IPS-NIHi11 (cell line): ENCODE measurements at places on chromosomes 4 and X.

- peak; percentile 60 for DNase-seq
These were observed 50.8 kb downstream of the HTRA3 start for GRCh38 chr4:8320386-8320750.

DNA sequence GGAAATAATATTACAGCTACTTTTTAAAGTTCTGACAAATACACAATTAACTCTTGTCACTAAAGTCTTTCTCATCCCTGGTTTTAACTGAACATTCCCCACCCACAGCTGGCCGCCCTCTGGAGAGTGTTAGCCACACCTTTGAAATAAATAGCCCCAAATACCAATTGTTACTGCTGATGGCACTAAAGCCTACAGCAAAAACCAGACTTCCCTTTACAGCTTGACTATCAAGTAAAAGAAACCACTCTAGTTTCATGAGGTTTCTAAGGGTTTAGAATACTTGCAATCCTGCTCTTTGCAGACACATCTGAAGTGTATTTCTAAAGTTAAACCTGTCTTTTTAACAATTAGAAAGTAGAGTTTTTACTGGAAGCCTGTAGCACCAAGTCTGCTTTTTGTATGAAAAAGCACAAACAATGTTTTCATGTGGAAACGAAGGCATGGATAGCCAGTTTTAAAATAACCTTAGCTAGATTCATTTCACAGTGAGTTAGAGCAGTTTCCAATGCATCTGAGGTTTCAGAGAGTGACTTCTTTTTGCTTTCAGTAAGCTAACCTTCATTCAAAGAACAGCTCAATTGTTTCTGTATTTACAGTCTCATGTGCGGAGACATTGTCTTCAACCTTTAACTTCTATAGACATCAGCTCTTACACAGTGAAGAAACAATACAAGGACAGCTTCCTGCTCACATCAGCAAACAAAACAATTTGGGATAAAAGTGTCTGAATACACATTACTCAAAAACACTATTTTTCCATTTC lies 164.8 kb upstream of the VEGFC start:
- DNase-seq, result no peak

GRCh38 chrX:65331371-65331770 lies 203.2 kb downstream of the LAS1L start:
- DNase-seq, result no peak

GRCh38 chr4:23897564-23898109 lies 7.8 kb upstream of the PPARGC1A start:
- no peak for DNase-seq

DNA sequence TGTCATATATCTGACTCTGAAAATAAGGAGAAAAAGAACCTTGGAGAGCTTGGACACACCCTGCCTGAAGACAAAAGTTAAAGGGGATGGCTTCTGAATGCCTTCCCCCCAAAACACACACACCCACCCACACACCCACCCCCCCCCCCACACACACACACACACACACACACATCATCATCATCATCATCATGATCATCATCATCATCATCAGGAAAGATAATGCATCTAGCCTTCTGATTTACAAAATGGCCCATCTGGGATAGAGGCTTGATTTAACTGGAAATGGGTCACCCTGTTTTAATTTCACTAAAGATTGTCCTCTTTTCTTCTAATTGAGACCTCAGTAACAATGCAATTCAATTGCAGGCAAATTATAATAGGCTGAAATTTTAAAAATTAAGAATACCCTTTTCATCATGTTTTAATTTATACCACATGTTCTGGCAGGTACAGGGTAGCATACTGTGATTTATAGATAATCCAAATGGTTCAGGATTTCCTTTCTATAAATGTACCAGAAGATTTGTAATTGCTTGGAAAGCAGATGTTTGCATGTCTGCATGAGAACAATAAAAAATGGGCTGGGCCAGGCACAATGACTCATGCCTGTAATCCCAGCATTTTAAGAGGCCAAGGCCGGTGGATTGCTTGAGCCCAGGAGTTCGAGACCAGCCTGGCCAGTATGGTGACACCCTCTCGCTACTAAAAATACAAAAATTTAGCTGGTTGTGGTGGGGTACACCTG lies 56.5 kb downstream of the TRIM2 start:
- DNase-seq, result no peak

DNA sequence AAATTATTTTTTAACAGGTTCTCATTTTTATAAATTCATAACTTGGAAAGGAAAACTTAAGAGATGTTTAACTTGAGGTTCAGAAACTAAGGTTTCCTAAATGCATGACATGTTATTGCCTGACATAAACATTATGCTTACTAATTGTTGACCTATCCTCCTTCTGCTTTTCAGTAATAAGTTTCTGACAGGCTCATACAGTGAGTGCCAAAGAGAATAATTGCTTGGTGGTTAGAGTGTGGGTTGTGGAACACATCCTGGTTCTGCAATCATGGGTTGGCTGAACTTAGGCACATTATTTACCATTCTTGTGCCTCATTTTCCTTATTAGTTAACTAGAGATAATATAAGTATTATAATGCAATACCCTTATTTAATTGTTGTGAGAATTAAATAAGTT lies 56.5 kb downstream of the BMPR1B start:
- DNase-seq, result no peak

DNA sequence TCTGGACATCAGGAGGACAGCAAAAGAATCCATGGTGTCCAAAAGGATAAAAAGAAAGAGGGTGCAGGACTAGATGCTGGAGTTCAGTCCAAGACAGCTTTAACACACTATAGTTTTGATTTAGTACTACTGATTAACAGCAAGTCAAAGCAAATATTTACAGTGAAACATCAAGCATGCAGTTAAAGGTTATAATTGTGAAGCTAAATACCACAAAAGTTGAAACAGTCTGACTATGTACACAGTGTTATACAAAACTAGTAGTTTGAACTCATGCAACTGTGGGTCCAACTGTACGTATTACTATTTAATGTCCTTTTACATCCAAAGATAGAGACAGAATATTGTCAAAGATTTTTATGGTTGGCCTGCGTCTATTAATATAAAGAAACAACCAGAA lies 57.6 kb downstream of the CHIC2 start:
- DNase-seq, result no peak

- DNase-seq, result no peak
These were observed 1.0 kb downstream of the NDST3 start for GRCh38 chr4:118035309-118035708.

- peak; percentile 34 for DNase-seq
These were observed 58.6 kb upstream of the PAGE1 start for GRCh38 chrX:49754233-49754857.

DNA sequence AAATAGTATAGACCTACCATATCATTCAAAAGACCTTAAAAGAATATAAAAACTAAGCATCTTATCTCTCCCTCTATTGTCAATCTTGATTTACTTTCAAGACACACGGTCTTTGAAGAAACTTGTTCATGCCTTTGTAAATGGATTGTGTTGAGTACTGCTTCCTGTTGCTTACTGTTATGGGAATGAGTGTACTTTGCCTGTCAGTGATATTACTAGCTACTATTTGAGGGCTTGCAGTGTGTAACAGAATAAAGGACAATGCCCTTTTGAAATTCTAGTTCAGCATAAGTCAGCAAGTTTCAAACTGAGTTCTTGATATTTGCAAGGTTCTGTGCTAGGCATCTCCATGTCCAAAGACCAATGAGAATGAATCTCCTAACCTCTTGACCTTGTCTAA lies 36.0 kb downstream of the CDKL5 start:
- DNase-seq, result no peak

GRCh38 chr4:152999346-153000075 lies 63.4 kb downstream of the FHDC1 start:
- no peak for DNase-seq

DNA sequence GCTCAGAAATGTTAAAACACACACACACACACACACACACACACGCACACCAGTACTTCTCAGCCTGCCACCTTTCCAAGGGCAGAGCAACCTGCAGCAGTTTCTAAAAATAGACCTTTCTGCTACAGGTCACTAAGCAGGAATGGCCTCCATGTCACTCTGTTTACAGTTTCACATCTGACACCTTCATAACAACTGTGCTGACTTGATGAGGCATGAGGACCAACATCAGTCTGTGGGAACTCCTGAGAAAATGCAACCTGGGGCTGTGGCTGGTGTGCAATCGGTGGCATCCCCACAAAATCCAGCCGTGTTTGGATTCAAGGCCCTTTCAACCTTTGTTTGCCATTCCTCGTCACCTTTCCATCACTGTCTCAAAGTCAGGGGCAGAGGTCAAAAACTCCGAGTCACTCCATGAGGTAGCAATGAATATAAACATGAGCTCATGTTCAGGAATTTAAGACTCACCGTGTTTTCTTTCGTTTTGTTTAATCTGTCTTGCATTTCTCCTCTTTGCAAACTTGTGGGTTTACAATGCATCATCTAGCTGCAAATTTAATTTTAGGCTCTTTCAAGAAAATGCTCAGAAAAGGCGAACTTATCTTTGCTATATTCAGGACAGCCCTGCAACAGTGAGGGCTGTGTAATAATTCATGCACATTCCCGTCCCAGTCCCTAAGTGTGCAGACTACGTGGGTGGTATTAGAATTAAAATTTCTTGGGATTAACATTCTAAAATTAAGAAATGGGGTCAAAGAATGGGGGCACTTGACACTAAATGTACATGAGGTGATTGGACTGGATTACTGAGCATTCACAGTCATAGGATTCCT lies 135.3 kb downstream of the SHROOM3 start:
- no peak for DNase-seq

DNA sequence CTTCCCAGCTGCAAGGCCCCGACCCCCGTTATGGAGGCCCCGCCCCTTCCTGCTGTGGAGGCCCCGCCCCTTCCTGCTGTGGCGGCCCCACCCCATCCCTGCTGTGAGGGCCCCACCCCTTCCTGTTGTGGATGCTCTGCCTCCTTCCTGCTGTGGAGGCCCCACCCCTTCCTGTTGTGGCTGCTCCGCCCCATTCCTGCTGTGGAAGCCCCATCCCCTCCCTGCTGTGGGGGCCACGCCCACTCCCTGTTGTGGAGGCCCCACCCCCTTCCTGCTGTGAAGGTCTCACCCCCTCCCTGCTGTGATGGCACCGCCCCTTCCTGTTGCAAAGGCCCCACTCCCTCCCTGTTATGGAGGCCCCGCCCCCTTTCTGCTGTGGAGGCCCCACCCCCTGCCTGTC lies 104.9 kb upstream of the PSAPL1 start:
- DNase-seq, result peak; percentile 78

GRCh38 chrX:148784856-148785255 lies 284.4 kb downstream of the AFF2 start:
- peak; percentile 5 for DNase-seq

DNA sequence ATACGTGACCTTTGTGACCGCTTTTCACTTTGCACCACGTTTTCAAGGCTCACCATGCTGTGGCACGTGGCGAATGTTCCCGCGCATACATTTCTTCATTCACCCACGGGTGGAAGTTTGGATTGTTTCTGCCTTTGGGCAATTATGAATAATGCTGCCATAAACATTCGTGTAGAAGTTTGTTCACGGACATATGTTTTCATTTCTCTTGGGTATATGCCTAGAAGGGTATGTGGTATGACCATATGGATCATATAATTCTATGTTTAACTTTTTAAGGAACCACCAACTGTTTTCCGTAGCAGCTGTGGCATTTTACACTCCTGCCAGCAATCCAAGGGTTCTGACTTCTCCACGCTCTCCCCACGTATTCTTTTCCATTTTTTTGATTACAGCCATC lies 60.9 kb upstream of the MXD4 start:
- DNase-seq, result no peak

- no peak for DNase-seq
These were observed 1.8 kb downstream of the CENPU start for GRCh38 chr4:184732126-184732525.

DNA sequence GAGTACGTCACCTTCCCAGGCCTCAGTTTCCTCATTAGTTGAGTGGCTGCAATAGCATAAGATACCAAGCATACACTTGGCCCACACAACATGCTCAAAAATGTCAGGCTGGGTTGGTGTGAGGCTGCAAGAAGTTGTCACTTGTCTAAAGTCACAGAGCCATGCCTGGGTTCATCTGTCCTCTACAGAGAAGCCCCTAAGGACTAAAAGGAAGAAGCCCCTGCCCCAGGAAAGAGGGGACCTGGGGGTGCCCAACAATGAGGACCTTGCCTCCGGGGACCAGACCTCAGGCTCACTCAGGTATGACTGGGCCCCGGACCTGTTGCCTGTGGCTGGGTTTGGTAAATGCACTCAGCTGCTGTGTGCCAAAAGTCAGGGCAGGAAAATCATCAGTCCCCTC lies 82.7 kb downstream of the CRMP1 start:
- no peak for DNase-seq

DNA sequence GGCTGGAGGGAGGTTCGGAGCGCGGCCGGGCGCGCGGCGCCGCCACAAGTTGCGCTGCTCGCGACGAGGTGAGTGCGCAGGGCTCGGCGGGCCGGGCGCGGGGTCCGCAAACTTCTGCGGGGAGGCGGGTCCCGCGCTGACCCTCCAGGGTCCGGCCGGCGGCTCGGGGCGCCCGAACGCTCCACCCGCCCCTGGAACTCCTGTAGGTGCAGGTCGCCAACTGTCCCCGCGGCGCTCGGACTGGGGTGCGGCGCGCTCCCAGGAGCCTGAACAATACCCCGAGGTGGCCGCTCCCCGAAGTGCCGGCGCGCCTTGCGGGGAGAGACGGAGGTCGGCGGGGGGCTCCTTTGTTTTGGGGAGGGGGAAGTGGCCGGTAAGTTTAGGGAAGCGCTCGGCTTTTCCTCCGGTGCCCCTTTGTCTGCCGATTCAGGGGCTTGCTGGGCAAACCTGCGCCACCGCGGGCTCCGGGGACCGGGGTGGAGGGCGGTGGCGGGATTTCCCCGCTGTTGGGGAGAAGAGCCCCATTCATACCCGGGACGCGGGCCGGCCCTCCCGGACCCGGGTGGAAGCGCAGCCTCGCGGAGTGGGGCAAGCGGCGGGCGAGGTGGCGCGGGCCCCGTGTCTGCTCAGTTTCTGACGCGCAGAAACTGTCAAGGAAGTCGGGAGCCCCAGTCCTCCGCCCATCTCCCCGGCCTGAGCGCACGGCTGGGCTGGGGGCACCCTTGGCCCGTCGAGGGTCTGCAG lies 694 bp downstream of the TBL1X start:
- DNase-seq, result peak; percentile 17
